Small intestine (tissue), 16 donors: ENCODE measurements at places on chromosomes 6 and 20.

- H3K4me1 ChIP-seq, result peaks cover 2% of the 10 kb centered on the region
- no peak overlapping the region for H3K4me3 ChIP-seq
- no peaks in the 10 kb centered on the region for H3K36me3 ChIP-seq
- H3K27me3 ChIP-seq, result no peaks in the 10 kb centered on the region
Measured at GRCh38 chr20:32647606-32648005, 26.1 kb downstream of the C20orf203 start.

GRCh38 chr20:39717936-39718335 is 755.8 kb downstream of the DHX35 start:
- H3K4me3 ChIP-seq, result no peak overlapping the region
- H3K27me3 ChIP-seq, result no peaks in the 10 kb centered on the region
- H3K4me1 ChIP-seq, result no peaks in the 10 kb centered on the region
- H3K27ac ChIP-seq, result no peak overlapping the region
- H3K36me3 ChIP-seq, result no peaks in the 10 kb centered on the region

- no peaks in the 10 kb centered on the region for H3K4me1 ChIP-seq
- no peaks in the 10 kb centered on the region for H3K27me3 ChIP-seq
- no peak overlapping the region for H3K27ac ChIP-seq
Measured at GRCh38 chr6:168217880-168218537, 101.6 kb downstream of the DACT2 start.

- H3K36me3 ChIP-seq, result no peaks in the 10 kb centered on the region
- no peak for DNase-seq
- no peak overlapping the region for H3K27ac ChIP-seq
- no peak overlapping the region for H3K4me3 ChIP-seq
- no peaks in the 10 kb centered on the region for H3K4me1 ChIP-seq
Measured at GRCh38 chr6:128600397-128600951, 80.1 kb upstream of the PTPRK start.

DNA sequence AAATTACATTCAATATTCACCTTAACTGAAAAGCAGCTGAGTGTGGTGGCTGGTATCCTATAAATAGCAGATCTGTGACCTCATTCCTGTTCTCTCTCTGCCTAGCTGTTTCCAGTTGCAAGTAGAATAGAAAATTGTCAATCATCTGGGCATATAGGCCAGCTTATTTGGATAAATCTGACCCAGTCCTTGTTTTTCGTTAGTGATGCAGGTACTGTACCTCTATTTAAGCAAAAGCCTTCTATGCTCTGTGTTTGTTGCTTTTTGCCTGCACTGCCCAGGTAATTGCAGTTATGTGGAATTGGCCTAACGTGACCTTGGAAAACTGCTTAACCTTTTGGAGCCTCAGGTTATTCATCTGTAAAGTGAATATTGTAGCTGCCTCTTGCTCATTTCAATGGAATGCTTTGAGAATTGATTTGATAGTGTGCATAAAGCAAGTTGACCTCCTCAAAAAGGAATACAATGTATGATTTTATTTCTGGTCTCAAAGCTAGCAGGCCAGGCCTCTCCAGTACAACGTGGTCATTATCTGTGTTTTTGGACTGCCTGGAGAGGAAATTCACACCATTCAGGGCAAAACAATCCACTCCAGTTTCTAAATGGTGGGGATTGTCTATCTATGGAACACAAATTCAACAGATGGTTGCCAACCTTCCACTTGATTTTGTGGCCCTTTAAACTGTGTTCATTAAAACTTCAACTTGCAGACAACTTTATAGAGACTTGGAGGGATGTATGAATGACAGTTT is 508.7 kb upstream of the CITED2 start:
- H3K27ac ChIP-seq, result no peak overlapping the region
- DNase-seq, result no peak
- no peak overlapping the region for H3K4me3 ChIP-seq
- H3K4me1 ChIP-seq, result peaks cover 15% of the 10 kb centered on the region
- H3K27me3 ChIP-seq, result no peaks in the 10 kb centered on the region
- H3K36me3 ChIP-seq, result no peaks in the 10 kb centered on the region

- H3K27ac ChIP-seq, result no peak overlapping the region
- DNase-seq, result no peak
- H3K36me3 ChIP-seq, result no peaks in the 10 kb centered on the region
- H3K4me1 ChIP-seq, result no peaks in the 10 kb centered on the region
Measured at GRCh38 chr6:20511852-20512251, 22.4 kb upstream of the CDKAL1 start.

DNA sequence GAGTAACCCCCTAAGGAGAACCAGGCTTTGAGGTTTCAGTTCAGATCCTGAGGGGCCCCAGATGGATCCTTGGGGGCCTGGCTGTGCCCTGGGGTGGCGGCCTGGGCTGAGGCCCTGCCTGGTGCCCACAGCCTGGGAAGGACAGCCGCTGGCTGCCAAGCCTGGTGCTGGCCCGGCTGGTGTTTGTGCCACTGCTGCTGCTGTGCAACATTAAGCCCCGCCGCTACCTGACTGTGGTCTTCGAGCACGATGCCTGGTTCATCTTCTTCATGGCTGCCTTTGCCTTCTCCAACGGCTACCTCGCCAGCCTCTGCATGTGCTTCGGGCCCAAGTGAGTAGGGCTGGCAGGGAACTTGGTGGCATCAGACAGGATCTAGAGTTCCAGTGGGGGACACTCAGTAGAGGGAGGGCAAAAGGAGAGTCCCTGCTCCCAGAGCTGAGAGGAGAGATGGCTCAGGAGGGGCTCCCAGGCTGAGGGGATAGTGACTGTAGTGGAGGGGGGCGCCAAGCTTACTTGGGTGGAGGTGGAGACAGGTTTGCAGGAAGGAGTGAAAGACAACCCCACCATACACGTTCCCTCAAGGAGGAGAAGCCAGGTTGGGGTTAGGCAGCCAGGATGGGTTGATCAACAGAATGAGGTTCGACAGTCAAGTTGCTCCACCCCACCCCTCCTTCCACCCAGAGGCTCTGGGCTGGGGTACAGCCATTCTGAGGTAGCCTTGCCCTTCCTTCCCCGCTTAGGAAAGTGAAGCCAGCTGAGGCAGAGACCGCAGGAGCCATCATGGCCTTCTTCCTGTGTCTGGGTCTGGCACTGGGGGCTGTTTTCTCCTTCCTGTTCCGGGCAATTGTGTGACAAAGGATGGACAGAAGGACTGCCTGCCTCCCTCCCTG is 9.5 kb downstream of the SLC29A1 start:
- no peak for DNase-seq
- peaks cover 4% of the 10 kb centered on the region for H3K4me1 ChIP-seq
- H3K27ac ChIP-seq, result no peak overlapping the region
- no peak overlapping the region for H3K4me3 ChIP-seq
- no peaks in the 10 kb centered on the region for H3K27me3 ChIP-seq

DNA sequence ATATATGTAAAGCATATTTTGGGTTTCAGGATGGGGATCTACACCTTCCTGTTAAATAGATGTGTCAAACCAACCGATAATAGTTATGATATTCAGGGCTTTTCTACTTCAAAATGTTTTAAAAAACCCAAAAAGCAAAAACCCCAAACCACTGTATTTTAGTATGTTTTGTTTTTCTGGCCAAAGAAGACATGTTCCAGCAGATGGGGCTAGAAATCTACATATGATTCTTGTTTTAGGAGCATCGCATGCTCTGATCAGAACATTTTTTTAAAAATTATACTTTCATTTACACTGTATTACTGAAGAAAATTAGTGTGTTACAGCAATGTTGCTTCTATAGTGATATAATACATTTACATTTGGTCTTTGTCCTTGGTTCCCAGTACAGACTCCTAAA is 11.0 kb downstream of the RMND1 start:
- no peak overlapping the region for H3K27ac ChIP-seq
- peaks cover 4% of the 10 kb centered on the region for H3K4me1 ChIP-seq
- no peak for DNase-seq
- H3K36me3 ChIP-seq, result peaks cover 24% of the 10 kb centered on the region
- H3K4me3 ChIP-seq, result no peak overlapping the region

- H3K27ac ChIP-seq, result no peak overlapping the region
- no peaks in the 10 kb centered on the region for H3K27me3 ChIP-seq
- H3K36me3 ChIP-seq, result no peaks in the 10 kb centered on the region
Measured at GRCh38 chr6:40256831-40257230, 322.6 kb upstream of the MOCS1 start.

DNA sequence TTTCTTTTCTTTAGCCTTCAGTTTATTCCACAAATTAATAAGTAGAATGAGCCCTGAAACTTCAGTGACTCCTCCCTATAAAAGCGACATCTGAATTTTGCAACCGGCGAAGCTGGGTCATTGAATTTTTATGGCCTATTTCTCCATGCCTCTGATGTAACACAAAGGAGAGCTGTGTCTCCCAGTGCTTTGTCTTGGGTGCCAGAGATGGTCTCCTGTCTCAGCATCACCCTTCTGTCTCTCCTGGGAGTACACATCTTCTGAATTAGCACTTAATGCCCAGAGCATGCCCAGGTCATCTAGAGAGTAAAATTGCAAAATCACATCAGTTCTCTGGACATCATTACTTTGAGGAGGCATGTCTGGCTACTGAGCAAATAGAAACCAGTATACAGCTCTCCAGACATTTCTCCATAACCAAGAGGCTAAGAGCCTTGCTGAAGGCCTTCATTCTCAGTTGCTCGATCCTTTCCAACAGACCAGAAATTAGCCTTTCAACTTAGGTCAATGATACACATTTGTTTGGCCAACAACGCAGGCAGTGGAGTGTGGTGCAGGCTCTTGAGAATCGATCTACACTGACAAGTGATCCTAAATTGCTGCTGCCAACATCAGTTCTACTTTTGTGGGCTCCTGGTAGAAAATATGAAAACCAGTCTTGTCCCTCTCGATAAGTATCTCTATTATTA is 176.0 kb upstream of the FOXQ1 start:
- H3K4me1 ChIP-seq, result no peaks in the 10 kb centered on the region
- no peaks in the 10 kb centered on the region for H3K27me3 ChIP-seq
- H3K27ac ChIP-seq, result no peak overlapping the region
- no peaks in the 10 kb centered on the region for H3K36me3 ChIP-seq
